Skin of body (tissue), 3 donors: ENCODE measurements at places on chromosomes 11 and 22. TPM values are rescaled to one million over a fixed set of nuclear protein-coding genes. Genes with fewer than 3 reads are reported as not detected.
A peak's percentile ranks its signal among the peaks of the same experiment; 100 is the strongest.

GRCh38 chr22:37196539-37197450 lies 8.7 kb upstream of the C1QTNF6 start:
- DNase-seq = peak; percentile 51

DNA sequence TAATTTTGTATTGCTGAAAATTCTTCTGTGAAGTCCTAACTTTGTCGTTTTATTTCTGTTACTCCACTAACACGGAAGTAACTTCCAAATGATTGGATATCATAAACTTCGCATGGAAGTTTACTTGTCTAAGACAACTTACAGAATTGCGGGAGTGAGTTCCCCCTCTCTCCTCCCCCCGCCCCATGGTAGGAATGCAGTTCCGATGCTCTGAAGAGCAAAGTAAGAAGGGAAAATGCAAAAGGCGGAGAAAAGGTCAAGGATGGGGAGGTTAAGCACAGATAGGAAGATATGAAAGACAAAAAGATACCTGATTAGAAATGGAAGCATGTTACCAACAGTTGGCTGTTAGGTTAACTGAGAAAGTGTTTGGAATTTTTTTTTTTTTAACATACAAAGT lies 1.3 kb downstream of the EIF3M start:
- no peak for DNase-seq

- no peak for DNase-seq
Observed at GRCh38 chr11:25566298-25567200, 765.4 kb upstream of the ANO3 start.

GRCh38 chr11:34395916-34396550 lies 38.2 kb upstream of the ABTB2 start:
- no peak for DNase-seq

Gene ME3
- 17.8 TPM for total RNA-seq

DNA sequence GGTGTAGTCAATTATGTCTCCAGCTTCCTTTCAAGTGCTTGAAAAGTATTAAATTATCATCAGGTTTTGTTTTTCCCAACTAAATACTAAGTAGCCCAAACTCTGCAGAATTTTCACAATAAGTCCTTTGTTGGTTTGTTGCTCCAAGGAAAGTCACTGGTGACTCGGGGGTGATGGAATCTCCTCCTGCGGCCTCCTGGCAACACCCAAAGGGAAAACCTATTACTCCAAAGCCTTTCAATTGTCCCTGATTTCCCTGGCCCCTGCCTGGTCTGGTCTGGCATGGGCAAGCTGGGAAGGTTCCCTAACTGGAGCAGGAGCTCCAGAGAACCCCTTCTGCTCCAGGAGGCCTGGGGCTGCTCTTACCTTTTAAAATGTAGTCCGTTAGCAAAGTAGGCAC lies 47.9 kb downstream of the FEZ1 start:
- DNase-seq = no peak
